Activated T-cell treated with anti-CD3 and anti-CD28 coated beads, Interleukin-2, amount 50 U/mL, for 72 hours (primary cell): ENCODE measurements at places on chromosomes 11 and 22. TPM values are rescaled to one million over a fixed set of nuclear protein-coding genes. Genes with fewer than 3 reads are reported as not detected.

- DNase-seq = no peak
Observed at GRCh38 chr11:118212131-118212725, 12.6 kb downstream of the JAML start.

DNA sequence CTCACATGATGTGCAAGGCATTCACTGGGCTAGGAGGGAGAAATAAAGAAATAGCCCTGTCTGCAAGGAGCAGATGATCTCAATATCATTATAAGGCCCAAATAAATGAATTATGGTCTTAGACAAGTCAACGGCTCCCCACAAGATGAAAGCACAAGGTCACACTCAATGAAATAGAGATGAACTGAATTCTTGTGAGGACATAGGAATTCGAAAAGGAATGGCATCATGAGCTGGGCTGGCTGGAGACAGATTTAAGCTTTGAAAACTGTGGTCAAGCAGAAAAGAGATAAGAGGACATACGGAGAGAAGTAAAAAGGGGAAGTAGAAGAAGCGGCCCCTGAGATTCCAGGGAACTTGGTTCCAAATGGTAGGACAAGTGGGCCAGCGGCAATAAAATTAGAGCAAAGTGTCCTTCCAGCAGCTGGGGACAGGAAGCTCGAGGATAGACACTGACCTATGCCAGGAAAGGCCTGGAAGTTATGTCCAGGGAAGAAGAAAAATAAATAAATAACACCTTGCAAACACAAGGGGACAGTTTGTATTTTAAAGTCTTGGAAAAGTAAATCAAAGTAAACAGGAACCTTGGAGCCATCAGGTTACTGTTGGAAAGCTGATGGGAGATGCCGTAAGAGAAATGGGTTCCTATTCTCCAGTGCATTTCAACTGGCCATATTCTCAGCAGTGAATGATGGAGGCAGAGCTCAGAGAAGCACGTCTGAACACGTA, 37.8 kb downstream of the GALNT18 start:
- DNase-seq = no peak

DNA sequence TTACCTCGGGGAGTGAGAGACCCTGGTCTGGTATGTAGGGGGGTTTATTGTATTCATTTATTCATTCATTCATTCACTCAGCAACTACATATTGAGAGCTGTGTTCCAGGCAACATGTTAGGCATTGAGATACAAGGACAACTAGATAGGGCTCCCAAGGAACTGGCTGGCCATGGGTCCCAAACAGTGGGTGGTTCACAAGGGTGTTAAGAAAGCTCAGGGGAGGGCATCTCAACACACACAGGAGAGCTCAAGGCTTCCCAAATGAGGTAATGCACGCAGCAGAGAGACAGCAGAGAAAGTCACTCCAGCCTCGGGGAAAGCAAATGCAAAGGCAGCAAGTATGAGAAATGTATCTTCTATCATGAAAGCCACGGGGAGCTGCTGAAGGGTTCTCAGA, 51.8 kb downstream of the BTG4 start:
- DNase-seq = no peak

DNA sequence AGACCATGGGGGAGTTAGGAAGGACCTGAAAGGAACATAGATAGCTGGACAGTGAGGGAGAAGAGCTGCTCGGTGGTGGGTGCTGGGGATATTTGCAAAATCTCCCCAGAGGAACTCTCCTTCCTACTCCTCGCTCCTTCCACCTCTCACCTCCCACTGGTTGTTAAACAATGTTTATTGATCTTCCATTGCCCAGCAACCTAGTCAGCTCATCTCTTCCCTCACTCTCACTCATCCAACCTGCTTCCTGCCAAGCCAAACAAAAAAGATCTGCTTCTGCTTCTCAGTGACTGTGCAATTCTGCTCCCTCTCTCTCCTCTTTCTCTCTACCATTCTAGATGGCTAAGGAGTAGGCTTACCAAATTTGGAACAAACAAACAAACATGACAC, 115.0 kb downstream of the SLC1A2 start:
- DNase-seq = no peak

DNA sequence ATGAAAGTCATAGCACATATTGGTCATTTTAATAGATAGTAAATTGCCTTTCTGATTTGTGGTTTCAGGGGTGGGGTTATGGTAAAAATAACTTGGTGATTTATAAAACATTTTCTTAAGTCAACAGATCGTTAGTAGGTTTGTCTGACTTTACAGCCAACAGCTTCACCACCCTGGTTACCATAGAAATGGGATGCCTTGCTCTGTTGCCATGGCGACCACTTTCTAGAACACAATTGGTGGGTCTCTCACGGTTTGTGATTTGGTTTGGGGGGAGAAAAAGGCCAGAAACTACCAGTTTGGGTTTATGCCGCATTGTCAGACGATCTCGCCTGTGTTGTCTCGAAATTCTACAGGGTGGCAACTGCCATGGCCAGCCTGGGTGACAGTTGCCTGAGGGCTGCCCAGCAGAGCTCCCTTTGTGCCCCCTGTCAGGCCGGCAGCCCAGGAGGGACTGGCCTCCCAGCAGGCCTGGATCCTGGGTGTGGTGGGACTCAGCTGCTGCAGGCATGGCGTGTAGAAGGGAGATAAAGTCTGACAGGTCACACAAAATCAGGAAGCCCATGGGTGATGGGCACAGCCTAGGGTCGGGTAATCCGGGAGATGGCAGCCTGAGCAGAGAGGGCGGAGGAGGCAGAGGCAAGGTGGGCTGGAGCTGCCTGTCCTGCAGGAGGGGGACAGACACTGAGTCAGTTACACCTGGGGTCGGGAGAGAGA, 30.9 kb downstream of the KCNC1 start:
- no peak for DNase-seq

DNA sequence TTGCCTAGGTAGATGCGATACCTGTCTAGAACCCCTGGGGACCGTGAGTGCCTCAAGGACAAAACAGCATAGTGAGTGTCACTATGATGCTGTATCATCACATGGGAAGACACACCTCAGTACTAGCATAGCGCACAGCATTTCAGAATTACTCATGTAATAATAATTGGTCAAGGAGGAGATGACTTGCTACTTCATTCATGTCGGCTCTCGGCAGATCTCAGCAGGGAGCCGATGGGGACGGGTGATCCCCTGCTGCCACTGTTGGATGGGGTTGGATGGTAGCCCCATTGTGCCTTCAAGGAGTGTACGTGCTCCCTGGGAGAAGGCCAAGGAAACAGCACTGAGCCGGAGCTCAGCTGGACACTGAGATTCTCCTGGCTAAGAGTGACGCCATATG, 186.9 kb downstream of the EFCAB6 start:
- no peak for DNase-seq

GRCh38 chr22:37229012-37229804, 14.9 kb downstream of the RAC2 start:
- DNase-seq = peak; percentile 48

- DNase-seq = no peak
Observed at GRCh38 chr11:48169717-48170116, 46.9 kb upstream of the OR4B1 start.

DNA sequence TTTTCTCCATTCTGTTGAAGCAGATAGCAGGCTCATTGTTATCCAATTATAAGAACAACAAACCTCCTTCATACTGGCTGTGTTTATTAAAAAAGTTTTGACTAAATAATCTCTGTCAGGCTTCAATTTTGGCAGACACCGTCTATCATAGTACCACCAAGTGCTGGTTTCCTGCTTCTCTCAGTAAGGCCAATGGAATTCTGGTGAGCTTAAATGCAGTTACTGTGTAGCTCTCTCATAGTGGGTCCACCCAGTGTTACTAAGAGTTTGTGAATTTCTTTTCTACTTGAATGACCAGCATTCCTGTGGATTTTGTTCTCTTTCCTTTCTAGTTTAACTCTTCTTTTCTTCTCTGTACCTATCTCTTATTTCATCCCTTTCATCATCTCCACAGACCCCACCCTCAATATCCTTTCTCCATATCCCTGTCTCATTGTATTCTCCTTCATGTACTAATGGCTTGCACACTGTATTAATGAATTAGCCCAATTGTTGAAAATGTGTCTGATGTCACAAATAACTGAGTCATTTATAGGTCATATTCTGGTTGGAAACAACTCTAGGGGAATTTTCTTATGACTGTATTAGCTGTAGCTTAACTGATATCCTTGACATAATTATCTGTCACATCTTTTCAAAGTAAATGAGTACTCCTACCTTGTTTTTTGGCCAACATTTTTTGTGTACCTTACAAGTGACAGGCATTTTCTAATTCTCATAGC, 372.1 kb downstream of the FAT3 start:
- no peak for DNase-seq

- DNase-seq = no peak
Observed at GRCh38 chr11:116145187-116145865, 627.5 kb downstream of the BUD13 start.

DNA sequence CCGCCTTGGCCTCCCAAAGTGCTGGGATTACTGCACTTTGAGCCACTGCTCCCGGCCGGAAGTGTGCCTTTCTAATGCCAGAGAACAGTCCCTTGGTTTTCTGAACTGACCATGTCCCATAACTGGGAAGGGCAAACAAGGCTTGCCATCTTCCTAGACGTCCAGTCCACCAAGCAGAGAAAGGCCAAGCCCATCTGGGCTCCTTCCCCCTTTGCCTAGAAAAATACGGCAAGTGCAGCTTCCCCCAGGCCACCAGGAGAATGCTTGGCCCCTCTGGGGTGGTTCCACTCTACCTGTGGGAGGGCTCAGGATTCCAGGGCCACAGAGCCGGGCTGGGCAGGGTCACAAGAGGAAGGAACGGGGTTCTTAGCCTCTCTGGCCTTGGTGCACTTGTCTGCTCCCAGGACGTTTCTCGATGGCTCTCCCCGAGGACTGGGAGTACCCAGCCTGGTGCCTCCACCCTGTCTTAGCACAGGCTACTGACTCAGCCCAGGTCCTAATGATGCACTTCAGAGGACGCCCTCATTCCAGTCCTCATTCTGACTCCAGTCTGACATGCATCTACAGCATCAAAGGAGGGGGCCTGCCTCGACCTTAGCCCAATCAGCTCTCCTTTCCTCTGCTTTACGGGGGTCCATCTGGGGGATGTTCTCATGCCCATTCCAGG, 1.2 kb downstream of the USP2 start:
- no peak for DNase-seq

- DNase-seq = peak; percentile 65
Observed at GRCh38 chr11:121417055-121417551, 35.0 kb upstream of the SORL1 start.

GRCh38 chr11:114158421-114158820, 98.9 kb downstream of the ZBTB16 start:
- no peak for DNase-seq

- no peak for DNase-seq
Observed at GRCh38 chr22:34858066-34858465, 207.9 kb upstream of the ISX start.

GRCh38 chr11:66625041-66625751, 8.8 kb downstream of the RBM14 start:
- no peak for DNase-seq

- no peak for DNase-seq
Observed at GRCh38 chr11:15157181-15157580, 42.5 kb downstream of the INSC start.

- DNase-seq = peak; percentile 22
Observed at GRCh38 chr11:126194121-126194543, 17.3 kb downstream of the RPUSD4 start.

DNA sequence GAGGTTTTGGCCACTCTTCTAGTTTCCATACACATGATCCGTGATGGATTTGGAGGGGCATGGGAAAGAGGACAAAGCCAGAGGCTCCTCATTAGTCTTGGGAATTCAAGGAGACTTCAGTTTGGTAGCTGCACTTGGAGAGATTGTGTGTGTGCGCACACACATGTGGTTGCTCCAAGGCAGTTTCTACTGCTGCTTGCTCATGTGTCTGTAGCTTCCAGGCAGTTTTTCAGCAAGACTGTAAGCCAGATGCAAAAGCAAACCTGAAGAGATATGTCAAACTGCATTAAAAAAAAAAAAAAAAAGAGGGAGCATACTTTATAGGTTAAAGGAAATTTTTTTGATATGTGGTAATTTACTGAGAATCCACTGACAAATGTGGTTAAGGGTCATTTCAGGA, 95.7 kb downstream of the OSBP2 start:
- DNase-seq = no peak

DNA sequence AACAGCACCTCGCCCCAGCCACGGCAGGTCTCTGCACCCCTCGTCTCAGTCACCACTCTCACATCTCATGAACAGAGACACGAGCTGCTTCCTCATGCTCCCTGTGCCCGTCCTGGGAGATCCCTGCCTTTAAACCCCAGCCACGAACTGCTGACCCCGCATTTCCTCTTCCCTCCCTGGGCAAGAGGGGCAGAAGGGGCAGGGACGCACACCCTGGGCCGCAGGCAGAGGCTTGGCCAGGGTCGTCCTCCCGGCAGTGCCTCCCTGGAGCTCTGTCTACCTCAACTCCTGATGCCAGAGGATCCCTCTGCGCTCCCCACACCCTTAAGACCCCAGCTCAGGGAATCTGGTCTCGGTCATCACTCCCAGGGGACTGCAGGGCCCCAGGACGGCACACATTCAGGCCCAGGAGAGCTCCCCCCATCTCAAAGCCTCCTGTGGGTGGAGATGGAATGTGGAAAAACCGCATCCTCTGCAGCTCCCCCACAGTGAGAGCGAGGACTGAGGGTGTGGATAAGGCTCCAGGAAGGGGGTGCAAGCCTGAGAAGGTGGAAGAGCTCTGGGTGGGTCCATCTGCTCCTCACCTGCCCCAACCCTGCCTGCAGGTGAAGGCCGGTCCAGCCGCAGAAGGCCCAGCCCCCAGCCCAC, 1.2 kb downstream of the BID start:
- DNase-seq = no peak

GRCh38 chr11:127369356-127369755, 368.8 kb upstream of the KIRREL3 start:
- no peak for DNase-seq

DNA sequence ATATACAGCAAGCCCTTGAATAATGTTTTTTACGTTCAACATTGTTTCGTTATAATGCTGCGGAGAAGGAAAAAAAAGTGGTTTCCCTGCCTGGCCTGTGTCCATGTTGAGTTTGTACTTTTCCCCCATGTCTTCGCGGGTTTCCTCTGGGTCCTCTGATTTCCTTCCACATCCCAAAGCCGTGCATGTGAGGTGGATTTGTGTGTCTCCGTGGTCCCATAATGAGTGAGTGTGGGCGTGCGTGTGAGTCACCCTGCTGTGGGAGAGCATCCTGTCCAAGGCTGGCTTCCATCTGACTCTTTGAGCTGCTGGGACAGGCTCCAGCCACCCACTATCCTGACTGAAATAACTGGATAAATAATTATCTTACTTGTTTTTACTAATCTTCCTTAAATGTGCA, 29.6 kb upstream of the SNX19 start:
- DNase-seq = no peak

- no peak for DNase-seq
Observed at GRCh38 chr11:108670451-108670850, 5.6 kb downstream of the DDX10 start.

The YPEL1 gene
- total RNA-seq = 4.4 TPM

The JAML gene
- 272 TPM for total RNA-seq

The CDC42EP2 gene
- total RNA-seq = 1.4 TPM

The OR8A1 gene
- total RNA-seq = not detected

The GRIA4 gene
- total RNA-seq = not detected

The TEX54 gene
- total RNA-seq = 0.77 TPM

The GNAZ gene
- total RNA-seq = 0.89 TPM

The CELSR1 gene
- total RNA-seq = 1.3 TPM

The OR5P2 gene
- total RNA-seq = not detected

The TYR gene
- total RNA-seq = not detected

The KRTAP5-10 gene
- total RNA-seq = not detected

The MYO7A gene
- 0.42 TPM for total RNA-seq

The APIP gene
- 30.9 TPM for total RNA-seq

The CLTCL1 gene
- 2.1 TPM for total RNA-seq

The OR52A5 gene
- not detected for total RNA-seq

The ART1 gene
- not detected for total RNA-seq
